CD14-positive monocyte (primary cell): ENCODE measurements at places on chromosomes 5 and 9. TPM values are rescaled to one million over a fixed set of nuclear protein-coding genes. Genes with fewer than 3 reads are reported as not detected.
A peak's percentile ranks its signal among the peaks of the same experiment; 100 is the strongest.

Gene TAF11L9
- polyA plus RNA-seq = not detected in 2 replicates

- DNase-seq = no peak
Measured at GRCh38 chr5:68114378-68115040, 101.0 kb upstream of the PIK3R1 start.

GRCh38 chr5:17020678-17021601, 84.9 kb upstream of the MYO10 start:
- DNase-seq = no peak

Gene CAMK2A
- polyA plus RNA-seq = not detected

DNA sequence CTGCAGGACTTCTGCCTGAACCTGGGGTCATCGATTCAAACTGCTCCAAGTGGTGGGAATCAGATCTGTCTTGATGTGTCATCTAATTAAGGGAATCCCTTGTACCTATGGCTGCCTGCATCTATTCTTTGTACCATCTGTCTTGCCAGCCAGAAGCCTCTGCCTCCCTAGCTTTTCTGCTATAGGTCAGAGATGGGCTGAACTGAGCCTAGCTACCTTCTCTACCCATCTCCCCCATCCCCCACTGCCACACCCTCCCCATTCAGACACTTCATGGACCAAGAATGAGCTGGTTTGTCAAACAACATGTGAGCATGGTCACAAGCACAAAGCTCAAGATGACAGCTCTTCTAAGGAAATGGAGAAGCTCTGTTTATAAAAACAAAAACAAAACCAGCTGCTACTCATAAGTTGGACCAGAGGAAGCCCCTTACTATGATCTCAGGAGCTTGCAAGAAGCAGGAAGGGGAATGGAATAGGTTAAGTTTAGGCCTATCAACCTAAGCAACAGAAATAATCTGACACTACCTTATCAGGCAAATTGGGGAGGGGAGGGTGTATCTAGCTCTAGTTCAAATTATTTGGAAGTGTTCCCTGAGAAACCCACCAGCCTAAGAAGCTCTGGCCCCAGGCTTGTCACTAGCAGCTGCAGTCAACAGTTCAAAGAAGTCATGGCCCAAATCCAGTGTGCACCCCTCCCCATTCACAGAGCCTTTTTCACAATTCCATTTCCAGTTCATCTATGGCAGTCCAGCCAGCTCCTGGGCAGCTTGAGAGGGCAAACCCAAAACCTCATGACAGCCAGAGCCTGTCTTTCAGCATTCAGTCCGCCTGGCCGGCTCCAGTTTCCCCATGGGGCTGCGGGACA, 29.9 kb downstream of the SKP1 start:
- DNase-seq = peak; percentile 1

- no peak for DNase-seq
Measured at GRCh38 chr5:163439092-163439425, 1.7 kb downstream of the CCNG1 start.

Gene PLAC8L1
- polyA plus RNA-seq = not detected

- no peak for DNase-seq
Measured at GRCh38 chr5:27944471-27944870, 906.1 kb upstream of the CDH9 start.

Gene PTGR1
- 0.68 TPM for polyA plus RNA-seq

Gene MLANA
- not detected for polyA plus RNA-seq

DNA sequence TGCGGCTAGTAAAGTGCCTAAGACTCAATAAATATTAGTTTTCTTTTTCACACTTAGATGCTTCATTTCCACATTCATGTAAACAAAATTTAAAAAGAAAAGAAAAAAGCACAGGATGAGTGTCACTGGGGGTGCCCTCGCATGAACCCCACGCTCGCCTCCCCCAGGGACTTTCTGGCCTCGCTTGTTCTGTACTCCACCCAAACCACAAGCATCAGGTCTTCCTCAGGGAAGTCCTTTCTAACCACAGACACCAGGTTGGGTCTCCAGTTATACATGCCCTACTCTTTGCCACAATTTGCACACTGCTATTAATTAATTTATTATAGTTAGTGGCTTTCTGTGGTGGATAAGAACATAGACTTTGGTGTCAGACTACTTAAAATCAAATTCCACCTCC, 92.4 kb downstream of the RORB start:
- DNase-seq = no peak

- no peak for DNase-seq
Measured at GRCh38 chr5:55234121-55234700, 803 bp upstream of the CCNO start.

GRCh38 chr9:588981-589380, 252.5 kb upstream of the DMRT1 start:
- DNase-seq = no peak

DNA sequence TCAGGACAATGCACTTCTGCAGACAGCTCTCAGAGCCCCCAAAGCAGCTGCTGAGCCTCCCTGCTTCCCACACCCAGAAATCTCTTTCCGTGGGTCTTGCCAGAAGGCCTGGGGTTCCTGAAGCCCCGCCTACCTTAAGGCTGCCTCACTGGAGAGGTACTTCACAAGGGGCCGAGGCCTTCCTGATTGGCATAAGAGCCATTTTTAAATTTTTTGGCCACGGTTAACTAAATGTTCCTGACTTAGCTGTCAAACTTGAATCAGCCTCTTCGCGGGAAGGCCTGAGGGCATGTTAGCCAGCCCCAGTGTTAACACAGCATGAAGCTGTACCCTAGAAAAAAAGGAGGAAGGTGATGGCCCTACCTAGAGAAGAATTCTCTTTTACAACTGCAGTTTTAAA, 20.7 kb upstream of the EPB41L4B start:
- DNase-seq = no peak

DNA sequence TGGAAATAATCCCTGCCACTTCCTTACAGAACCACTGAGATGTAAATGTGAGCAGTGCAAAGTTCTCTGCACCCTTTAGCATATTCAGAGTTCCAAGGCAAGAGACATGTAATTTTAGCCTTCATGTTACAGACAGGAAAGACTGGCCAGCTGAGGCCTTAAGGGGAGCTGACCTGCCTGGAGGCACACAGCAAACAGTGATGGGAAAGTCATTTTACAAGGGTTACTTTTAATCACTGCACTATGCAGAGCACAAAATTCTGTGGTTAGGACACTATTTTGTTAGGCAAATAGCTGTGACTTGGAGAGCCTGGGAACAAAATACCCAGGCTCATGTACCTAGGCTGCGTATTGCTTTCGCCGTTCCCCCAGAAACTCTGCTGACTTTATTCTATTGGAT, 30.2 kb upstream of the TNIP1 start:
- no peak for DNase-seq

DNA sequence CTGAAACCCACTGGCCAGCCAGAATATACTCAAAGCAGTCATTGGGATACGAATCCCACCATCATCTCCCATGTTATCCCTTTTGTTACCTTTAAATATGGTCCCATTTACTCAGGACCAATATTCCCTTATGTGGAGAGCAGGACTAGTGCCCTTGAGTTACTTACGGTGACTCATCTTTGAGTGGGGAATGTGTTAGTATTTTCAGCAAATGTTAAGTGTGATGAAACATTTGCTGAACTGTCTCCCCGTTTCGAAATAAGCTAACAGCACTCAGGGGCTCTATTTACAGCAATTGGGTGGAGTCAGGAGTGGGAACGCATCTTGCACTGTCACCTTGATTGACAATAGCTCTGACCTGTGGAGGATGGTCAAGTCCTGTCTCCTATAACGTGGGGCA, 67.4 kb downstream of the CTSL start:
- peak; percentile 90 for DNase-seq

DNA sequence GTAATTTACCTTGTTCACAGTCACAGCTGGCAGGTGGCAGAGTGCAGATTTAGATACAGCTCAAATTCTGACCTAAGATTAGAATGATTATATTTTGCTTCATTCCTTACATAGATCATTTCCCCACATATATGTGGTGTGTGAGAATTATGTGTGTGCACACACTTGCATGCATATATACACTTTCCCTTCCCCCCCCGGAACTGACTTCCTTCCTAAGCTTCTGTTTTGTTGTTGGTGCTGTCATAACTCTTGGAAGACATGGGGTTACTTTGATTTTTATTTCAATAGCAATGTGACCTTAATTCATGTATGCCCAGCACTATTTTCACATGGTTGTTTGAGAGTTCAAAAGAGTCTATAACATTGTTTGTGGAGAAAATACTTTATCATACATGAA, 112.8 kb downstream of the CMYA5 start:
- no peak for DNase-seq

GRCh38 chr5:668283-668995, 24.7 kb downstream of the TPPP start:
- no peak for DNase-seq

Gene PDCD1LG2
- polyA plus RNA-seq = 0.41 TPM

- no peak for DNase-seq
Measured at GRCh38 chr9:35229066-35229778, 67.4 kb downstream of the UNC13B start.

Gene RETREG1
- polyA plus RNA-seq = 3.5 TPM

Gene C8G
- 0.55 TPM for polyA plus RNA-seq

- no peak for DNase-seq
Measured at GRCh38 chr9:114363424-114363823, 24.4 kb downstream of the AKNA start.

Gene CCDC183
- 0.54 TPM for polyA plus RNA-seq

Gene PDGFRB
- polyA plus RNA-seq = 0.04 TPM

Gene ARID3C
- polyA plus RNA-seq = not detected in 2 replicates

GRCh38 chr5:14089198-14089597, 53.9 kb upstream of the TRIO start:
- DNase-seq = no peak

DNA sequence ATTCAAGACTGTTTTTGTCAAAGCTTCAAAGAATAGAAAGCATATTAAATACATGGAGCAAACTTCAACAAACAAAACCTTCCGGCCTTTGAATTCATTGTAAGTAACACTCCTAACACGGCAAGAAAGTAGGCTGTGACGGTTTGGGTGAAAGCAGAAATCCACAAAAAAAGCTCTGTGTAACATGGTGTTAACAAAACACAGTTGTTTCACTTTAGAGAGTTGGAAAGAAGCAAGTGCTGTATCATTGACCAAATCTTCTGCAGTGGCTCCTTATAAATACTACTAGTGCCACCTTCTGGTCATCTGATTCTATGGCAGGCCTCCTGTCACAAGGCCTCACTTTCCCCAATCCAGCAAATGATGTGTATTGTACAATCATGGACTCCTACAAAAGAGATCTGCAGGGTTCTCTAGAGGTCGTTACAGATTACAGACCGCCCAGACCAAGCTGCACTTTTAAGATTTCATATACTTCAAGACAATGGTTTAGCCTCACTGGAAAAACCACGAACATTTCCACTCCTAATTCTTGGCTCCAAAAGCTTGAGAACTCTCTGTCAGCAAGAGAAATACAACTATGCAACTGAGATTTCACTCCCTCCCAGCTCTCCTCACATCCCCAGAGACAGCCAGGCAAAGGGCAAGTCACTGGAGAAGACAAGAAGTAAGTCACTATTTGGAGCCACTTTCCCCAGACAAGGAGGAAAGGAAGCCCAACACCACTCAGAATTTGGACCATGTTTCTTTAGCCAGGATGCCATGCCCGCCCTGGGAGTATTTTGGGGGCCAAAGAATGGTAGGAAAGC, 196.2 kb downstream of the DTWD2 start:
- peak; percentile 12 for DNase-seq

Gene ECSCR
- polyA plus RNA-seq = not detected

DNA sequence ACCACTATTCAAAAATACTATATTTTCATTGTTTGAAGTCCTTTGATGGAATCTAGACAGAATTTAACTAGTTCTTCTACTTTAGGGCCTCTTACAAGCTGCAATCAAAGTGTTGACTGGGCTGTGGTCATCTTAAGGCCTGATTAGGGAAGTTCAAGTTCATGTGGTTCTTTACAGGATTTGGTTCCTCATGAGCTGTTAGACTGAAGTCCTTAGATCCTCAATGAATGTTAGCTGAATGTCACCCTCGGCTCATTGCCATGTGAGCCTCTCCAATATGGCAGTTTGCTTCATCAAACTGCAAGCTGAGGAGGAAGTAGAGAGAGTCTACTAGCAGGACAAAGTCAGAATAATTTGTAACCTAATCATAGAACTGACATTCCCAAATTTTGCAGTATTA, 135.1 kb downstream of the CSNK1G3 start:
- no peak for DNase-seq

- no peak for DNase-seq
Measured at GRCh38 chr9:20921362-20921761, 110.1 kb downstream of the HACD4 start.

Gene OLFM1
- 10.9 and 13.2 TPM in 2 replicates for polyA plus RNA-seq

- DNase-seq = no peak
Measured at GRCh38 chr9:137685741-137686420, 67.1 kb downstream of the EHMT1 start.

DNA sequence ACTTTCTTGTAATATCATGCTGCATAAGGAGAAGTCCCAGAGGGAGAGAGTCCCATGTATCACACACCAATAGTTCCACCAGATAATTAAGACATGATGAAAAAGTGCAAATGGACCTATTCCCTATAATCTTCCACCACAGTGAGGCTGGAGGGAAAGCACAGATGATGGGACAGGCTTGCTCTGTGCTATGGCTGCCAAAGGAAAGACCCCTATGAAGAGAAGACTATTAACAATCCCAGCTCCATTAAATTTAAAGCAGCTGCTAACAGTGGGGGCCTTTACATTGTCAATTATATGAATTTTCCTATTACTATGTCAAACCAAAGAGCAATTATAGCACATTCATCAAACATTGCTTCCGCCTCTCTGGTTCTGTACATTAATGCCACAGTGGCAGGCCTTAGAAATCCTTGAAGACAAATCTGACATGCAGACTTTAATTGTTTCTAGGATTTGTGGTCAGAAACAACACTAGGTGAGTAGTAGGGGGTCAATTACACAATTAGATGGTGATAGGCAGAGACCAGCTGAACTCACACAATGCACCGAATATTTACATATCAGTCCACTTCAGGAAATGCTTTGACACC, 551.3 kb downstream of the TLE1 start:
- no peak for DNase-seq

Gene PNPLA7
- 0.14 TPM for polyA plus RNA-seq

GRCh38 chr9:136662656-136663581, at the start of gene EGFL7:
EGFL7 (plus strand) TSS chr9:136662916; CDS start chr9:136668283, 5,367 bp downstream.
- DNase-seq = no peak

DNA sequence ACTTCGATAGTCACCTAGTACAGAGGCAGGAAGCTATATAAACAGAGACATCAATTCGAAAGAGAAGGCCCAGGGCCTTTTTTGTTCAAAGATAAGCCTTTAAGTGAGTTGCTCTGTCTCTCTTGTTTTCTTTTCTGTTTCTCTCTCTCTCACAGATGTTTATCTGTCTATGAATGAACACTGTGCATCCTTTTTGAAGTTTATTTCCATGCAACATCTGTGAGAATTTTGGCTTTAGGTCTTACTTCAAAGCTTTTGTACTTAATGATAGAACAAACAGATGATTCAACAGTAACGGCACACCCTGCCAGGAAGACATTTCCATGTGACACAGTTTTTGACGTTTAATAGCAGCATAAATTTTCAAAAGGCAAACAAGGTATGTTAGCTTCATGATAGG, 1413.1 kb upstream of the CDH6 start:
- no peak for DNase-seq

Gene SLC1A3
- polyA plus RNA-seq = 1.2 TPM

GRCh38 chr5:978054-978453, 30.5 kb upstream of the NKD2 start:
- no peak for DNase-seq
